SJSA1 (cell line): ENCODE measurements at places on chromosomes 11 and 22. TPM values are rescaled to one million over a fixed set of nuclear protein-coding genes. Genes with fewer than 3 reads are reported as not detected.

The MAPK12 gene
- 1.9 and 4.8 TPM in 2 replicates for total RNA-seq

The C11orf52 gene
- total RNA-seq = not detected in 2 replicates

The P2RX3 gene
- total RNA-seq = not detected in 2 replicates

The OR5T2 gene
- total RNA-seq = not detected in 2 replicates

The MUC15 gene
- total RNA-seq = not detected in 2 replicates

The RIC3 gene
- not detected in 2 replicates for total RNA-seq

The FIBIN gene
- total RNA-seq = 2.6 and 4.9 TPM in 2 replicates

- H3K36me3 ChIP-seq = no peaks in the 10 kb centered on the region
- H3K4me1 ChIP-seq = no peaks in the 10 kb centered on the region
- H3K27ac ChIP-seq = no peak overlapping the region
- no peaks in the 10 kb centered on the region for H3K27me3 ChIP-seq
These were observed 87.4 kb downstream of the PKNOX2 start for GRCh38 chr11:125251956-125252355.

DNA sequence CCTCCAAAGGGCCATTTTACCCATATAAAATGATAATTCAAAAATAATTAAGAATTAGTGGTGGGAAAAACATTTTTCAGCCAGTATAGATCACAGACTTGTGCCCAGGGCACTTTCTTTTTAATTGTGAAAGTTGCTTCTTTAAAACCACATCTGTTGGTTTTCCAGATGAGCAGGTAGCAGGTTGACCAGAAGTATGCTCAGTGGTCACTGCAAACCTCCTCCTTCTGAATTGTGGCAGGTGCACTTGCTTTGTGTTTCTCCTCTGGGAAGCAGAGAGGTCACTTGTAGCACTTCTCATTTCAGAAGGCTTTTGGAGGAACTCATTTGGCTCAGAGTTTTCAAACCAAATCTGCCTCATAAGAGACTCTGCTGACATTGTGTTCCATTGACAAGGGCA is 24.6 kb upstream of the CWF19L2 start:
- no peak overlapping the region for H3K27ac ChIP-seq
- no peaks in the 10 kb centered on the region for H3K36me3 ChIP-seq
- DNase-seq = no peak
- no peak overlapping the region for H3K4me3 ChIP-seq

- H3K27me3 ChIP-seq = no peaks in the 10 kb centered on the region
- DNase-seq = peak; percentile 7
- no peak overlapping the region for H3K27ac ChIP-seq
- H3K36me3 ChIP-seq = no peaks in the 10 kb centered on the region
- H3K4me1 ChIP-seq = peaks cover 9% of the 10 kb centered on the region; the same call in 1 of the 2 replicates
These were observed 247.0 kb upstream of the NARS2 start for GRCh38 chr11:78821371-78822306.

DNA sequence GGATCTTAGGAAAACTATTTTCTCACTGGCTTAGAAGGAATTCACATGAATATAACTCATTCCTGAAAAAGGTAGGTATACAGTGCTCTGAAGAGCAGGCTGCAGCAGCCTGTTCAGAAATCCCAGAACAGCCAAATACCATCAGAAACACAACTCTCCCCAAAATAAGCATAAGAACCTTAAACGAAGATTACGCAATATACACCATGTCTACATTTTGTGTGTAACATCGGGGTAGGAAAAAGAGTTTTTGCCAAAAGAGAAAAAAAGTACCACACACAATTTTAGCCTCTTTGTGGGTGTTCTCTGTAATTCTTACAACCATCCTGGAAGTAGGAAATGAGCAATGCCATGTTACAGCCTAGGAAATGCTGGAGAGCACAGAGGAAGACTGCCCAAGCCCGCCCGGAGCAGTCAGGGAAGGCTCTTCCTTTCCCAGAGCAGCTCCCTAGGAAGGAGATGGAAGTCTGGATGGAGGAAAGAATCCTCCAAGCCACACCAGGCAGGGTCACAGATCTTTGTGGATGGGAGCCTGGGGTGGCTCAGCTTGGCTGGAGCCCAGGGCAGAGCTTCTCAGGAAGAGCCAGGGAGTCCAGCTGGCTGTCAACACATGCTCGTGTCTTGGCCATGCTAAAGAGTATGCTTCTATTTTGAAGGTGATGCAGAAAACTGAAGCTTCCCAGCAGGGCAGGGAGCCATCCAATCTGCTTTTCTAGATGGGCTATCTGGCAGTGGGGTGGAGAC is 49.7 kb upstream of the ARFGAP3 start:
- peaks cover 95% of the 10 kb centered on the region for H3K36me3 ChIP-seq
- no peak overlapping the region for H3K4me3 ChIP-seq
- no peak overlapping the region for H3K27ac ChIP-seq
- peaks cover 12% of the 10 kb centered on the region for H3K4me1 ChIP-seq
- H3K27me3 ChIP-seq = no peaks in the 10 kb centered on the region

DNA sequence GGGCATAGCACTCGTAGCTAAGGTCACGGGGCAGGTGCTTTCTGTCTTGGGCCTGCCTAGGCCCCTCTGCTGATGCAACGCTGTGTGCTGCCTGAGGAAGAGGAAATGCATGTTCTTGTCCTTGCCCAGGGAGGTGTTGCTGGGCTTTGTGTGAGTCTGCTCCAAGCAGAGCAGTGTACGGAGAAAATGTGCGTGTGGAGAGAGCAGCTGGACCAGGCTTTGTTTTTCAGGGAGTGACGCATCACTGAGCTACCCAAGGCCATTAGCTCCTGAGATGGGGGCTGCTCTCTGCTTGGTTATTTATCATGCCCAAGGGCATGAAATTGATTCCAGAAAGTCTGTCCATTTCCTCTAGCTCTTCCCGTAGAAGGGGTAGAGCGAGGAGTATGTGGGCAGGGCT is 82.9 kb upstream of the THY1 start:
- no peak overlapping the region for H3K27ac ChIP-seq
- H3K4me1 ChIP-seq = no peaks in the 10 kb centered on the region
- H3K36me3 ChIP-seq = no peaks in the 10 kb centered on the region
- no peak overlapping the region for H3K4me3 ChIP-seq

DNA sequence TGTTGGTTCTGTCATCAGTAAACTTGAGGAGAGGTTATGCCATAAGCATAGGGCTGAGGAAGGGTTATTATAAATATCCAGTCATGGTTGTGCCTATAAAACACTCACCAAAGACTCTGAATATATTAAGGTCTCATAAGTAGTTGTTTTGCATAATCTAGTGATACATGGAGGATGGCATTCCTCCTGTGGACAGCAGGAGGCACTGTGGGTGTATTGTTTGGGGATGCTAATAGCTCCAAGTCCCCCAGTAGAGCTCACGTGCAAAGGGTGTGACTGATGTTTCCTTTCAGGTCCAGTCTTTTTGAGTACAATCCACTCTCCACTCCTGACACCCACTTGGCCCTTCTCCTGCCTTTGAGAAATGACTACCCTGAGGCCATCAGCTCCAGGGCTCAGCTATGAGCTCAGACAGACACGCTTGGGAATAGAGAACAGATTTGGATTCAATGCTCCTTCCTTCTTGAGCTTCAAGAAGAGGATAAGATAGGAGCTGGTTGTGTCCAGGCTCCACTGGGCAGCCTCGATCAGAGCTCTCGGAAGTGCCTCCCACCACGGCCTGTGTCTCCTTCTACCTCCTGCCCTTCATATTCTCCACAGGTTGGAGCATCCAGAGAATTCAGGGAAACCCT is 85.2 kb upstream of the IGLL5 start:
- H3K4me3 ChIP-seq = no peak overlapping the region
- peaks cover 8% of the 10 kb centered on the region; the same call in 1 of the 2 replicates for H3K27me3 ChIP-seq
- H3K27ac ChIP-seq = no peak overlapping the region
- no peaks in the 10 kb centered on the region for H3K4me1 ChIP-seq
- no peak for DNase-seq
- H3K36me3 ChIP-seq = no peaks in the 10 kb centered on the region

GRCh38 chr11:12137005-12137690 is 26.8 kb downstream of the MICAL2 start:
- no peaks in the 10 kb centered on the region for H3K27me3 ChIP-seq
- DNase-seq = no peak
- H3K27ac ChIP-seq = peak overlapping the region; percentile 73

- H3K4me3 ChIP-seq = no peak overlapping the region
- H3K4me1 ChIP-seq = peaks cover 39% of the 10 kb centered on the region
- no peak for DNase-seq
These were observed 58.9 kb downstream of the CDKN1C start for GRCh38 chr11:2826679-2827056.

DNA sequence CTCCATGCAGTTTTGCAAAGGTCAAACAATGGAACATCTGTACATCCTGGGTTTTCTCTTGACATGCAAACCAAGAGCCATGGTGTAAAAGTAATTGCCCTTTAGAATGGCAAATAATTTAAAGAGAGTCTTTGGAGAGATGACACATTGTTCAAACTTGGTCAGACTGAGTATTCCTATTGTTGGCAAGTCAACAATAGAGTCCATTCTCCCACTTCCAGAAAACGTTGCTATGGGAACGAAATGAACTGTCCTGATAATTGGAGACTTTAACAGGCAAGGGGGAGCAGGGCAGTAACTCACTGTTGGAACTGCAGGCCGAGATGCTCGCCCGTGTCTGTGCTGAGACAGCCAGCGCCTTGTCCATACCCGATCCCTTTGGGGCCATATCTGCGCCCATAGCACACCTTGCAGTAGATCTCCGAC is 13.9 kb downstream of the CSRP3 start:
- no peak overlapping the region for H3K27ac ChIP-seq
- no peak for DNase-seq
- H3K4me3 ChIP-seq = no peak overlapping the region
- H3K27me3 ChIP-seq = no peaks in the 10 kb centered on the region
- H3K36me3 ChIP-seq = no peaks in the 10 kb centered on the region

- no peak for DNase-seq
- H3K4me3 ChIP-seq = no peak overlapping the region
- no peaks in the 10 kb centered on the region for H3K36me3 ChIP-seq
- no peaks in the 10 kb centered on the region for H3K27me3 ChIP-seq
- no peak overlapping the region for H3K27ac ChIP-seq
- no peaks in the 10 kb centered on the region for H3K4me1 ChIP-seq
These were observed 227.8 kb downstream of the BRD1 start for GRCh38 chr22:49599691-49600455.

- H3K27me3 ChIP-seq = no peaks in the 10 kb centered on the region
- H3K36me3 ChIP-seq = no peaks in the 10 kb centered on the region
- no peak overlapping the region for H3K4me3 ChIP-seq
- H3K27ac ChIP-seq = no peak overlapping the region
- DNase-seq = no peak
These were observed 3.2 kb upstream of the CCDC15 start for GRCh38 chr11:124950601-124951330.

DNA sequence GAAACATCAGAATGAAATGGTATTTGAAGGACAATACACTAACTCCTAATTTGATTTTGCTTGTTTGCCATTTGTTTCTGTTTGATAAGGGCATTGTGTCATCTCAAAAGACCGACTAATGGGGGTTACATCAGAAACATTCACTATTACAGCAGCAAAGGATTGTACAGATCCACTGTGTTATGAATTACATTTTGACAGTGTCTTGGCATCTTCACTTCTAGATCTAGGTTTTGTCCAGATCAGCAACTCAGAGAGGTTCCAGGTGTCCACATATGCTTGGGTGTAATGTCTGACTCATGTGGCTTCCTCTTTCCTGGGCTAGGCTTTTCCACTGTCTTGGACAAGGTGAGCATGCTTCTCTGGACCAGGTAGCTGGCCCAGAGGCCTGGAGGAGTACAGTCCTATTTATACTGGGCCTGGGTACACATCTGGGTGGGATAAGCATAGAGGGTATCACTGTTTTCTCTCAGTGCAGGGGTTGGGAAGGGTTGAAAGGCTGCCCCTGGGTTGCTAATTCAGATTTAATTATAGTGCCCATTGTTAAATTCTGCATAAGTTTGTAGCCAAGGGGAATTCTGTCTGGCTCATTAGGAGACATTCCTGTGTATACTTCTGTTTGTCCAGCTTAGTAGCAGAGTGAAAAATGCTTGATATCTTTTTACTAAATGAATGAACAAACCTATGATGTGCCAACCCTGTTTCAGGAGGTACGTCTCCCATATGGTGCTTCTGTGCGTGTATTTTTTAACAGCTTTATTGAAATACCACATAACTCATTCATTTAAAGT is 23.8 kb downstream of the DDI1 start:
- no peaks in the 10 kb centered on the region for H3K4me1 ChIP-seq
- no peaks in the 10 kb centered on the region for H3K27me3 ChIP-seq
- no peak overlapping the region for H3K4me3 ChIP-seq
- no peak for DNase-seq

- no peaks in the 10 kb centered on the region for H3K27me3 ChIP-seq
- no peaks in the 10 kb centered on the region; the same call in 1 of the 2 replicates for H3K36me3 ChIP-seq
- H3K4me3 ChIP-seq = no peak overlapping the region
- no peak for DNase-seq
- H3K27ac ChIP-seq = no peak overlapping the region
- H3K4me1 ChIP-seq = no peaks in the 10 kb centered on the region
These were observed 47.3 kb downstream of the C22orf31 start for GRCh38 chr22:29014293-29014692.

GRCh38 chr11:87198266-87198881 is 160.6 kb downstream of the TMEM135 start:
- H3K27ac ChIP-seq = no peak overlapping the region
- H3K4me1 ChIP-seq = no peaks in the 10 kb centered on the region
- no peaks in the 10 kb centered on the region for H3K27me3 ChIP-seq
- H3K4me3 ChIP-seq = no peak overlapping the region

DNA sequence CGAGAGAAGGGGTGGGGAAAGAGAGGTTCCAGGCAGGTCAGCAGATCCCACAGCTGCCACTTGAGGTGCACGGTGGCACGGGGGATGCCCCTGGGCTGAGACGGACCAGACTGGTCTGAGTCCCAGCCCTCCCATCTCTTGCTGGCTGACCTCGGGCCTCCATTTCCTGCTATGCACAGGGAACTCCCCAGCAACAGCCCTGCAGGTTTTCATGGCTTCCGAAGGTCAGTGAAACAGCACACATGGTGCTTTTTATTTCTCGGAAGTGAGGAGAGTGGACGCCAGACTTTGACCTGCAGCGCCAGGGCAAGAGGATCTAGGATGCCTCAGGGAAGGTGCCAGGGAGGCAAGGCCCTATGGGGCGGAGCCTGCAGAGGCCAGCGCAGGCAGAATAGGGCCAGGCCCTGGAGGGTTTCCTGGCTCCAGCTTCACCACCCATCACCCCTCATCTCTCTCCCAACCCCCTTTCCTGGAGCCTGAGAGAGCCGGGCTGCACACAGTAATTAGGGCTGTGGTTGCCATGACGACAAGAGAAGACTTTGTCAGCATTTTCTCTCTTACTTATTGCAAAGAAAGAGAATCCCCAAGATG is 29.5 kb downstream of the SLC22A12 start:
- no peaks in the 10 kb centered on the region for H3K4me1 ChIP-seq
- peaks cover 24% of the 10 kb centered on the region for H3K27me3 ChIP-seq
- no peaks in the 10 kb centered on the region for H3K36me3 ChIP-seq
- H3K27ac ChIP-seq = no peak overlapping the region
